ENCODE measurements at places on chromosomes 6 and 20.

DNA sequence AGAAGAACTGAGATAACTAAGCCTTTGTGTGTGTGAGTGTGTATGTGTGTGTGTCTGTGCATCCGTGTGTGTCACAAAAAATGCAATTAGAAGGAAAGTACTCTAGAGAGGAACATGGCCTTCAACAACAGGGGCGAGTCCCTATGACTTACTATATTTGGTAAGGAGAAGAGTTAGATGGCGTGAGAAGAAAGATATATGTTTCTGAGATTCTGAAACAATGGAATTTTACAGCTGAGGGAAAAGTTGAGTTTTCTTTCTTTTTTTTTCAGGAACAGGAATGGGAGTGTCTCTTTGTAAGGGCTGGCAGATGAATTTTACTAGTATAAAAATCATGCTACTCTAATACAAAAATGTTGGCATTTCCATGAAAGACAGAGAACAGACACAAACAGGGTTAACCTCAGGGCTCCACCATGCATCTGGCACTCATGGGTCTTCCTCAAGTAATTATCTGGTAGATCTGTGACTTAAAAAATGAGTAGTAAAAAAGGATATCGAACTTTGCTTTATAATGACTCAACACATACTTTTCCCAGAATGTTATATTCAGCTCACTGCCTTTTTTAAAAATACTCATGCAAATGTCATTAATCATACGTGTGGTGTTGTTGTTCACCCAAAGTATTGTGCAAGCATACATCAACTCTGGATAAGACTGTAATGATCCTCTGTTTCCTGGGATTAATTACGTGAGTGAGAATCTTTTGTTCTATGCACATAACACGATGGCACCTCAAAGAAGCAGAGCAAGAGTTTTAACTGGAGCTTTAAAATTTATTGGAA is 12.8 kb upstream of the SASH1 start:
- DNase-seq, result no peak

GRCh38 chr6:154683756-154684523 is 49.3 kb upstream of the SCAF8 start:
- no peak for DNase-seq

- no peak for DNase-seq
These were observed 894.3 kb downstream of the TFAP2A start for GRCh38 chr6:9520417-9521151.

DNA sequence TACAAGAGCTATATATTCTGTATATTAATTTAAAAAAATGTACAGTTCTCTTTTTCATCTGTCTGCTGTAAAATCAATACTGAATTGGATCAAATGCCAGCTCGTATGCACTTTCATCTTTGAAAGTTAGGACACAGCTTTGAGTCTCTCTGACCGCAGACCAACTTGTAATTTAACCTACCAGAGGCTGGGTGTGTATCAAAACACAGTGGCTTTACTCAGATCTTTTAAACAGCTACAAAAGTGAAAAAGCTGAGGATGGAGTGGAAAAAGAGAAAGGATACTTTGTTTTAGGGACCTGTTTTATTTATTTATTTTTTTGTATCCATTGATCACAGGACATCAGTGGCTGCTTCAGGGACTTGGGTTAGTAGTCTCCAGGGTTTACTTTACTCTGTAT is 44.1 kb downstream of the KIAA0408 start:
- no peak for DNase-seq

GRCh38 chr6:22825210-22825609 is 255.8 kb downstream of the HDGFL1 start:
- DNase-seq, result no peak

DNA sequence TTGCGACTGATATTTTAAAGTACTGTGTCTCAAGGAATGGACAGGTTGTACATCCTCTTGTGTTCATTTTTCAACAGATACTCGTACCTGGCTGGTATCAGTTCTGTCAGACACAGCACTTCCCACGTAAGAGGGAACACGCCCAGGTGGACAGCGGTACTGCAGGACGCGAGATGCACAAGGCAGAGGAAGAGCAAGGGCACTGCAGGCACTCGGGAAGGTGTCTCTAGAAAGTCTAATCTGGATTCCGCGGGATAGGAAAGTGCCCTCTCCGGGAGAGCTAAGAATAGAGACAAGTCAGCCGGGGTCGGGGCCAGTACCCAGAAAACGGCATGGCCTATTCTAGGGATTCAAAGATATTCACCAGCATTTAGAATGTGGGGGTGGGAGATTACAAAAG is 94.2 kb upstream of the MBOAT1 start:
- DNase-seq, result no peak

- DNase-seq, result no peak
These were observed 164.8 kb upstream of the TBX18 start for GRCh38 chr6:84929212-84929611.

DNA sequence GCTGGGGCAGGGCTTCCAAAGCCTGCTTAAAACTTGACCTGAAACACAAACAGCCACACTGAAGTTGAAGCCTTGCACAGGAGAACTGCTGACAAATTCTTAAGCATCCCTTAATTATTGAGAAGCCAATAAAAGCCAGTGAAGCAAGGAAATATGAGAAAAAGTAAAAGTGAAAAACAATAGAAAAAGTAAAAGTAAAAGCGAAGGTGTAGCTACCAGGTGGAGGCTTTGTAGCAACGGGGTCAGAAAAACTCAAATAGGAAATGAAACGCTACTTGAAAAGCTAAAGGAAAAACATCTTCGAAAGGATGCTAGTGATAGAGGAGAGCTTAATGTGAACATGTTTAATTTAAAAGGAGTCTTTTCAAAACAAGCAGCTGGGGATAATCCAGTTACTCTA is 97.4 kb downstream of the IRF4 start:
- no peak for DNase-seq

DNA sequence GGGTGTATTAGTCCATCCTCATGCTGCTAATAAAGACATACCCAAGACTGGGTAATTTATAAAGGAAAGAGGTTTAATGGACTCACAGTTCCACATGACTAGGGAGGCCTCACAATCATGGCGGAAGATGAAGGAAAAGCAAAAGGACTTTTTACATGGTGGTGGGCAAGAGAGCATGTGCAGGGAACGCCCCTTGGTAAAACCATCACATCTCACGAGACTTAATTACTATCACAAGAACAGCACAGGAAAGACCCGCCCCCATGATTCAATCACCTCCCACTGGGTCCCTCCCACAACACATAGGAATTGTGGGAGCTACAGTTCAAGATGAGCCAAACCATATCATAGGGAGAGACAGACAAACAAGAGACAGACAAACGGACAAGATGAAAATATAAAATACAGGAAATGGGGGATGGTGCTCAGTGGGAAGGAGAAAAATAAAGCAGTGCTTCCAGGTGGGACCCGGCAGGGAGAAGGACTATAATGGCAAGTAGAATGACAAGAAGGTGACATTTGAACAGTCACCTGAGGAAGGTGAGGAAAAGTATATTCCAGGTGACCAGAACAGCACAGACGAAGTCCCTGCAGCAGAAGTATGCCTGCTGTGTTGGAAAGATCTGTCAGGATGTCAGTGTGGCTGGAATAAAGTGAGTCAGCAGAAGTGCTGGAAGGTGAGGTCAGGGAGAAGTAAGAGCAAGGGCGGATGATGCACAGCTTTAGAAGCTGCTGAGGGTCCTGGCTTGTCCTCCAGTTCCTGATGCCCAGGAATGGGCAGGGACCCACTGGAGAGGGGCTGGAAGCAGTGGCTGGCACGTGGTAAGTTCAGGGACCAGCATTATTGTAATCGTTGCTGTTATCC is 61.1 kb downstream of the SLC2A10 start:
- no peak for DNase-seq

DNA sequence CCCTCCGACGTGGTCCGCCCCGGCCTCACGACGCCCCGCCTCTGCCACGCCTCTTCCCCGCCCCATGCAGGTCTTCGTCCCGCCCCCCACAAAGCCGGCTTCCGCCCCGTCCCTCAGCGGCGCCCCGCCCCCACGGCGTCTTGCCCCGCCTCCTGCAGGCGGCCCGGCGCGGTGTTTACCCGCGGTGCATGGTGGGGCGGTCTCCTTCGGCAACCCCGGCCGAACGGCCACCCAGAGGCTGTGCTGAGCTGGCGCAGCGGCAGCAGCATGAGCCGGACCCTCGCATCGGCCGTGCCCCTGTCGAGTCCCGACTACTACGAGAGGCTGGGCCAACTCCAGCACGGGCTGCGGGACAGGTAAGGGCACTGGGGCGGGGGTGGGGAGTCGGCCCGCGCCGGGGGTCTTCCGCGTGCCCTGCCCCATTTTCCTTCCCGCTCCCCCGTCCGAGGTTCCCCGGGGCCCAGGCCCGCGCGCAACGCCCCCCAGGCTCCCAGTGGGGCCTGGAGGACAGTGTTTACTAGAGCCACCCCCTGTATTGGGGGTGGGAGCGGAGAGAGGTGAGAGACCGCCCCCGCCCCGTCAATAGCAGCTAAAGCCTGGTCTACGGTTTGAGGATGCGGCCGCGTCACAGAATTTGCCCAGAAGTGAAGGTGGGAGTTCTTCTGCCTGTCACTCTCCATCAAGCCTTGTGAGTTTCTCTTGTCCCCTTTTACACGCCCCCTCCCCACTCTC is at the start of gene KIZ:
KIZ (plus strand) TSS at position 234 of the 732 bp plus-strand sequence; CDS start at position 268, 34 bp downstream.
- DNase-seq, result peak; percentile 99

- no peak for DNase-seq
These were observed 210.3 kb downstream of the BCKDHB start for GRCh38 chr6:80316686-80317231.

- DNase-seq, result no peak
These were observed 229.7 kb upstream of the MARCKS start for GRCh38 chr6:113627480-113627879.

- DNase-seq, result no peak
These were observed 49.0 kb upstream of the PAX1 start for GRCh38 chr20:21656308-21657067.

GRCh38 chr20:5608442-5609161 is 141.6 kb upstream of the SHLD1 start:
- no peak for DNase-seq

DNA sequence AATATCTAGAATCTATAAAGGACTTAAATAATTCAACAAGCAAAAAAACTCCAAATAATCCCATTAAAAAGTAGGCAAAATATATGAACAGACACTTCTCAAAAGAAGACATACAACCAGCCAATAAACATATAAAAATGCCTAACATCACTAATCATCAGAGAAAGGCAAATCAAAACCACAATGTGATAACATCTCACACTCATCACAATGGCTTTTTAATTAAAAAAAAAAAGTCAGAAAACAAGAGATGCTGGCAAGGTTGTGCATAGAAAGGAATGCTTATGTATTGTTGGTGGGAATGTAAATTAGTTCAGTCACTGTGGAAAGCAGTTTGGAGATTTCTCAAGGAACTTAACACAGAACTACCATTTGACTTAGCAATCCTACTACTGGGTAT is 979.6 kb upstream of the MAP3K7 start:
- no peak for DNase-seq

- DNase-seq, result no peak
These were observed 15.5 kb downstream of the RARS2 start for GRCh38 chr6:87574237-87574804.

- DNase-seq, result no peak
These were observed 75.3 kb upstream of the CCN6 start for GRCh38 chr6:111978532-111979149.

GRCh38 chr6:157430834-157431233 is 49.8 kb downstream of the ZDHHC14 start:
- DNase-seq, result no peak

DNA sequence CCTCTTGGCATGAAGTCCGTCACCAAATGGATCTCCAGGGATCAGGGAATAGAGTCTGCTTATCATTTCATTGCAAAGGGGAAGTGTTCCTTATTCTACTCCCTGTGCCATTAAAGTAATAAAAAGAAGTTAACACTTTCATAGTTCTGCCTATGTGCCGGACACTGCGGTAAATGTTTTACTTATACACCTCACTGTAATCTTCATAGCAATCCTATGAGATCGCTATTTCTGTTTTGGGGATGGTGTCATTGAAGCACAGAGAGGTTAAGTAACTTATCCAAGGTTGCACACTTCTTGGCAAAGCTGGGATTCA is 177.7 kb downstream of the TSHZ2 start:
- no peak for DNase-seq

GRCh38 chr20:3828798-3829197 is 8.5 kb downstream of the AP5S1 start:
- no peak for DNase-seq

DNA sequence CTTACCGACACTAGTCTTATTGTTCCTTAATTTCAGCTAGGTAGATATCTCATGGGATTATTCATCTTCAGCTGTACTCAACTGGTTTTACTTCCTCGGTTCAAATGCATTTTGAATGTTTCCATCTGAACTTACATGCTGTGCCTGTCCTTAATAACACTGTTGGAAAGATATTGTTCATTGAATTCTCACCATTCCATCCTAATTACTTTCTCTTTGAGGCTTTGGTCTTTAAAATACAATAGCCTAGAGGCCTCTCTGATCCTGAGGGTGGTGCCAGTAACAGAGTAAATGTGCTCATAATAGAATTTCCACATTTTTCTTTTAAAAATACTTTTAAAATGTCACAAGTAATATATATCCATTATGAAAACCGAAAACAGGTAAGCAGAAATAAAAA is 54.0 kb downstream of the IL20RA start:
- DNase-seq, result no peak

All from T-helper 9 cell (primary cell).